ENCODE measurements at places on chromosomes 1 and 21. TPM values are rescaled to one million over a fixed set of nuclear protein-coding genes. Genes with fewer than 3 reads are reported as not detected.

Gene IGSF8
- 56.2 TPM for total RNA-seq

Gene AMY1B
- total RNA-seq, result not detected

Gene ESRRG
- total RNA-seq, result 0.44 TPM

Gene SEC16B
- 0.70 TPM for total RNA-seq

Gene TGFB2
- not detected for total RNA-seq

Gene REN
- total RNA-seq, result not detected

Gene RHCE
- 0.26 TPM for total RNA-seq

Gene ABCA4
- total RNA-seq, result not detected

Gene PTGFRN
- 31.7 TPM for total RNA-seq

- no peaks in the 10 kb centered on the region for H3K36me3 ChIP-seq
- no peaks in the 10 kb centered on the region for H3K27me3 ChIP-seq
- no peak overlapping the region for H3K27ac ChIP-seq
- DNase-seq, result no peak
- H3K4me1 ChIP-seq, result no peaks in the 10 kb centered on the region
- H3K4me3 ChIP-seq, result no peak overlapping the region
Measured at GRCh38 chr1:91724644-91725043, 161.3 kb downstream of the TGFBR3 start.

GRCh38 chr1:31700468-31701090 lies 3.2 kb downstream of the COL16A1 start:
- no peak overlapping the region for H3K27ac ChIP-seq
- no peaks in the 10 kb centered on the region for H3K27me3 ChIP-seq
- DNase-seq, result no peak
- H3K36me3 ChIP-seq, result no peaks in the 10 kb centered on the region
- no peak overlapping the region for H3K4me3 ChIP-seq
- peaks cover 8% of the 10 kb centered on the region for H3K4me1 ChIP-seq

DNA sequence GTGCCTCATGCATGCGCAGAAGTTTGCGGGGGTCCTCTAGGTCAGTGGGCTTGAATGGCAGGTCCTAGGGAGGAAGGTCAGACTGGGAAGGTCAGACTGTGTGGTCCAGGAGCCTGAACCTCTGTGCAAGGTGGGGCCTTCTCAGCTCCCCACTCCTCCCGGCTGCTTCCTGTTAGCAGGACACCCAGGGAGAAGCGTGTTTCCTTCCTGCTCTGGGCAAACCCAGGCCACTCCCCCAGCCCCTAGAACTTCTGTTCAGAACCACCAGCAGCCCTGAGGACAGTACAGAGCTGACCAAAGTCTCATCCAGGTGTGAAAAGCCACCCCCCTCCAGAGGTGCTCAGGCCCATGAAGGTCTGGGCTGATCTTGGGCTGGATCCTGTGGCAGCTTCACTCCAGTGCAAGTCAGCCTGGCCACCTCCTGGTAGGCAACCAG lies 29.9 kb downstream of the NAV1 start:
- no peak overlapping the region for H3K4me3 ChIP-seq
- H3K27ac ChIP-seq, result no peak overlapping the region
- H3K27me3 ChIP-seq, result no peaks in the 10 kb centered on the region
- no peak for DNase-seq
- 0 out of 2 replicates have a peak, but pooled peaks cover 2% of the 10 kb centered on the region for H3K4me1 ChIP-seq

DNA sequence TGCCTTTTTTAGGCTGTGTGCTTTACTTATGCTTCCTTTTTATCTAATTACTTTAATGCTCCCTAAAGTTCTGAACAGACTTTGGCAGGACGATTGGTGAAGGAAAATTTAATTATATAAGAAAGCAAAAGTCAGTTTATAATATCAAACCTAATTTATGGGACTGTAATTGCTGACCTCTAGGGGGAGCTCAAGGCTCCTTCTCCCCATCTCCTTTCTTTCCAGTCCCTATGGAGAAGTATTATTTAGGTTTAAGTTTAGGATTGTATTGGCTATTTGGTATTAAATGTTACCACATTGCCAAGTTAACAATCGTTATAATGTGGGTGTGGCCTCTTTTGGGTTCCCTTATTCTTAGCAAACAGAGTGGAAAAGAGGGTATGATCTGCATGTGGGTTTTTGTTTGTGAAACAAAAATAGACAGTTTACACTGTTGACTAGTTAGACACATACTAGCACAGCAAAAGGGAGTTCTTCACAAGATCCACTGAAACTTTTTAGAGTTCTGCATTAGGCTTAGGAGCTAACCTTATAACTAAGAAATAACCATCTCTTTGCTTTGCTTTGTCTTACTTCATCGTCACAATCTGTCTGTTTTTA lies 48.2 kb upstream of the TNFSF4 start:
- DNase-seq, result no peak
- no peaks in the 10 kb centered on the region for H3K4me1 ChIP-seq
- H3K4me3 ChIP-seq, result no peak overlapping the region
- no peak overlapping the region for H3K27ac ChIP-seq
- no peaks in the 10 kb centered on the region for H3K27me3 ChIP-seq
- H3K36me3 ChIP-seq, result no peaks in the 10 kb centered on the region

GRCh38 chr1:110515891-110516290 lies 3.1 kb downstream of the KCNA10 start:
- H3K4me1 ChIP-seq, result peaks cover 4% of the 10 kb centered on the region
- no peak for DNase-seq
- no peak overlapping the region for H3K27ac ChIP-seq
- no peaks in the 10 kb centered on the region for H3K27me3 ChIP-seq
- peaks cover 3% of the 10 kb centered on the region for H3K36me3 ChIP-seq

- no peaks in the 10 kb centered on the region for H3K4me1 ChIP-seq
- no peak for DNase-seq
- no peak overlapping the region for H3K4me3 ChIP-seq
- H3K27me3 ChIP-seq, result no peaks in the 10 kb centered on the region
Measured at GRCh38 chr1:76832521-76832920, 34.8 kb upstream of the ST6GALNAC5 start.

- peak within 1 kb of the TSS; percentile 73 for H3K4me3 ChIP-seq
- H3K27me3 ChIP-seq, result peaks cover 10% of the 10 kb centered on the region
- H3K4me1 ChIP-seq, result no peaks in the 10 kb centered on the region
- no peak for DNase-seq
Measured at GRCh38 chr1:19799230-19800075, at the start of gene TMCO4. TMCO4 (minus strand) TSS chr1:19799916; CDS start chr1:19780758, 19,158 bp downstream.

- no peak for DNase-seq
- no peaks in the 10 kb centered on the region for H3K4me1 ChIP-seq
Measured at GRCh38 chr1:11377001-11377583, 101.9 kb upstream of the DISP3 start.

DNA sequence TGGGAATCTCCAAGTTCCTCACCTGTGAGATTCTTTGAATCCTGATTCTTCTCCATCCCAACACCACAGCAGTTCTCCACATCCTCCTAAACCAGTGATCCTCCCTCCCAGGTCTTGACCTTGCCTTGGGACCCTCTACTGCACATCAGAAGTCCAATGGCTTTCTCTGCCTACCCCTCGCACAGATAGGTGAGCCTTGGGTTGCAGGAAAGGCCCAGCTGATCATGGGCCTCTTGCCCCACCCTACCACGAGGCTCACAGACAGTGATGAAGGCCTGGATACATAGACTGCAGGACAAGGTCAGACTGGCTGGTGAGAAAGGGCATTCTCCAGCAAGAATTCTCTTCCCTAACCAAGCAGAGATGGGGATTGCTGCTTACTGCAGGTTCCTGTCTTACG lies 825 bp downstream of the FABP3 start:
- no peak for DNase-seq
- peak overlapping the region; percentile 79 for H3K4me3 ChIP-seq
- no peaks in the 10 kb centered on the region for H3K27me3 ChIP-seq
- H3K36me3 ChIP-seq, result peaks cover 10% of the 10 kb centered on the region

DNA sequence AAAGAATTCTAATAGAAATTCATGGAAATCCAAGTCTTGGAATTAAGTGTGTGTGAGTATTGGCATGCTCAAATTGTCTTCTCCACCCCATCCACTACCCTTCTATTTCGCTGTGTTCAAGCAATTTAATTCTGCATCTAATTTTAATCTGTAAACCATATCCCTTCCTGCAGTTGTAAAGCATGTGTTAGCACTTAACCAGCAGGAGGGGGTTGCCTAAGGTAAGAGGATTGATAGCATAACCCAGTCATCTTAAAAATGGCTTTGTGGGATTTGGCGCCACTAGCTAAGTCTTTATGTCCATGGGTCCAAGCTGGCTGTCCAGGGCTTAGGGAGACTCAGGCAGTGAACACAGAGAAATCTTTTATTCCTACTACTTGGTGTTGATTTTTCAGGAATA lies 210.3 kb downstream of the PTPRC start:
- no peaks in the 10 kb centered on the region for H3K36me3 ChIP-seq
- H3K27me3 ChIP-seq, result no peaks in the 10 kb centered on the region
- no peak overlapping the region for H3K27ac ChIP-seq
- no peak for DNase-seq
- H3K4me3 ChIP-seq, result no peak overlapping the region

DNA sequence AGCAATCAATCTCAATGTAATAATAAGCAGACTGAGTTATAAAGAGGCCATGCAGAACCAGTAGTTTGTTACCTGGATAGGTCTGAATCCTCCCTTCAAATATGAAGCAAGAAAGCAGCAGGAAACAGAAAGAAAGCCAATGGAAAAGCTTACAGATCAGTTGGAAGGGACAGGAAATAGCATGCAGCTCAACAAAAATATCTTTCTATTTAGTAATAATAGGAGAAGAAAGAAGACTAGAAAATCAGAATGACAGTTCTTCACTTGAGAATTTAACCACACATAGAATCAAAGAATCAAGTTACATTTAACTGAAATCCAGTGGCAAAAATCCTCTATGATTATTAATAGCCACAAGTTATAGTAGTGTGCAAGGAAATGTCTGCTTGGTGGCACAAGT lies 194.4 kb downstream of the EIF4G3 start:
- H3K4me1 ChIP-seq, result no peaks in the 10 kb centered on the region
- no peak for DNase-seq
- H3K4me3 ChIP-seq, result no peak overlapping the region
- no peaks in the 10 kb centered on the region for H3K27me3 ChIP-seq

GRCh38 chr1:43819357-43819756 lies 112.0 kb downstream of the ST3GAL3 start:
- no peak overlapping the region for H3K27ac ChIP-seq
- peaks cover 3% of the 10 kb centered on the region for H3K4me1 ChIP-seq
- DNase-seq, result no peak
- no peaks in the 10 kb centered on the region for H3K27me3 ChIP-seq

- no peaks in the 10 kb centered on the region for H3K4me1 ChIP-seq
- H3K36me3 ChIP-seq, result no peaks in the 10 kb centered on the region
- no peak overlapping the region for H3K4me3 ChIP-seq
- DNase-seq, result no peak
Measured at GRCh38 chr1:4397196-4397595, 257.2 kb upstream of the AJAP1 start.

DNA sequence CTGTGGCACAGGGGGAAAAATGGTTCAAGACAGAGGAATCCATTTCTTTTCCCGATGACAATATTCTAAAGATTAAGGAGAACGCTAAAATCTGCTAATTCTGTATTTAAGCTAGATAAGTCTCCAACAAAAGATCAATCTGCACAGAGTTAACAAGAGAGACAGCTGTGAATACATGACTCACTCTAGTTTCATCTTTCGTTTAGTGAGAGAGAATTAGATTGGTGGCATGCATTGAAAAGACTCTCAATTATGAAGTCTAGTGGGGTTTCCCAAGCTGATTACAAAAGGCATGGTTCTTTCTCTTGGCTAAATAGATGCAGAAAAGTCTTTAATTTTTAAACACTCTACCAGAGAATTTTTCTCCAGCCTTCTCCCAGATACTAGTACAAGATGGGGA lies 34.4 kb downstream of the CAPN9 start:
- peaks cover 47% of the 10 kb centered on the region for H3K27me3 ChIP-seq
- no peak for DNase-seq
- no peak overlapping the region for H3K27ac ChIP-seq
- no peaks in the 10 kb centered on the region for H3K4me1 ChIP-seq
- H3K4me3 ChIP-seq, result no peak overlapping the region

- no peak overlapping the region for H3K4me3 ChIP-seq
- no peaks in the 10 kb centered on the region for H3K4me1 ChIP-seq
- no peak overlapping the region for H3K27ac ChIP-seq
Measured at GRCh38 chr1:29894311-29894710, 658.0 kb downstream of the PTPRU start.

DNA sequence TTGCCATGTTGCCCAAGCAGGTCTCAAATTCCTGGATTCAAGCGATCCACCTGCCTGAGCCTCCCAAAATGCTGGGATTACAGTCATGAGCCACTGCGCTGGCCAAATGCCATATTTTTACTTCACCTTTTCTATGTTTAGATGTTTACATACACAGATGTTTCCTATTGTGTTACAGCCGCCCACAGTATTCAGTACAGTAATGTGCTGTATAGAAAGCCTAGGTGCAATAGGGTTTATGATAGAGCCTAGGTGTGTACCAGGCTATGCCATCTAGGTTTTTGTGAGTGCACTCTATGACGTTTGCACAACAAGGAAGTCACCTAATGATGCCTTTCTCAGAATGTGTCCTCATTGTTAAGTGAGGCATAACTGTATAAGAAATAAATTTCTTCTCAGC lies 153.4 kb downstream of the CHRM3 start:
- H3K27me3 ChIP-seq, result no peaks in the 10 kb centered on the region
- H3K27ac ChIP-seq, result no peak overlapping the region
- no peak for DNase-seq
- no peaks in the 10 kb centered on the region for H3K36me3 ChIP-seq

- H3K4me3 ChIP-seq, result no peak overlapping the region
- no peak for DNase-seq
- no peaks in the 10 kb centered on the region for H3K27me3 ChIP-seq
- no peak overlapping the region for H3K27ac ChIP-seq
Measured at GRCh38 chr1:163912170-163912884, 590.6 kb downstream of the NUF2 start.

DNA sequence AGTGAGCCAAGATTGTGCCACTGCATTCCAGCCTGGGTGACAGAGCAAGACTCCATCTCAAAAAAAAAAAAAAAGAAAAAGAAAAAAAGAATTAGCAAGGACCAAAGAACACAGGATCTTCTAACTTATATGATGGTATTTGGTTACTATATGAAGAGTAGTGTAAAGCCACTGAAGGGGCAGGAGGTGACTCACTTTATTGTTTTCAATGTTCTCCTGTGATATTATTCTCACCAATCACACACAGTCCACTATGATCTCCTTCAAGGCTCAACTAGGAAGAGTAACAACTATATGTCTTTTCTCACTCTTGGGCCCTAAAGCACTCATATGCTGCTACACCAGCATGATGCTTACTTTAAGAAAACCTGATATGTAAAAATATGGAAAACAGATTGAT lies 26.7 kb downstream of the RC3H1 start:
- no peak overlapping the region for H3K27ac ChIP-seq
- H3K36me3 ChIP-seq, result peaks cover 17% of the 10 kb centered on the region
- no peak overlapping the region for H3K4me3 ChIP-seq
- H3K4me1 ChIP-seq, result no peaks in the 10 kb centered on the region

- no peaks in the 10 kb centered on the region for H3K27me3 ChIP-seq
- H3K36me3 ChIP-seq, result no peaks in the 10 kb centered on the region
- H3K27ac ChIP-seq, result no peak overlapping the region
- H3K4me1 ChIP-seq, result peaks cover 15% of the 10 kb centered on the region
- H3K4me3 ChIP-seq, result no peak overlapping the region
Measured at GRCh38 chr1:110243574-110243973, 33.5 kb downstream of the KCNC4 start.

GRCh38 chr1:159882527-159882862 lies 17.5 kb downstream of the CFAP45 start:
- no peak overlapping the region for H3K27ac ChIP-seq
- no peaks in the 10 kb centered on the region for H3K27me3 ChIP-seq
- no peaks in the 10 kb centered on the region for H3K36me3 ChIP-seq
- DNase-seq, result no peak
- no peak overlapping the region for H3K4me3 ChIP-seq

- no peak overlapping the region for H3K27ac ChIP-seq
- no peak for DNase-seq
- no peaks in the 10 kb centered on the region for H3K4me1 ChIP-seq
- no peak overlapping the region for H3K4me3 ChIP-seq
- no peaks in the 10 kb centered on the region for H3K27me3 ChIP-seq
- H3K36me3 ChIP-seq, result no peaks in the 10 kb centered on the region
Measured at GRCh38 chr1:1136547-1137230, 20.8 kb upstream of the C1orf159 start.

Data from H9 (cell line).